Activated CD4-positive, alpha-beta T cell treated with anti-CD3 and anti-CD28 coated beads, Interleukin-2, amount 10 ng/mL, durations not matched to agents 24 days and 14 days (primary cell): ENCODE measurements at places on chromosomes 13 and 19.
A peak's percentile ranks its signal among the peaks of the same experiment; 100 is the strongest.

DNA sequence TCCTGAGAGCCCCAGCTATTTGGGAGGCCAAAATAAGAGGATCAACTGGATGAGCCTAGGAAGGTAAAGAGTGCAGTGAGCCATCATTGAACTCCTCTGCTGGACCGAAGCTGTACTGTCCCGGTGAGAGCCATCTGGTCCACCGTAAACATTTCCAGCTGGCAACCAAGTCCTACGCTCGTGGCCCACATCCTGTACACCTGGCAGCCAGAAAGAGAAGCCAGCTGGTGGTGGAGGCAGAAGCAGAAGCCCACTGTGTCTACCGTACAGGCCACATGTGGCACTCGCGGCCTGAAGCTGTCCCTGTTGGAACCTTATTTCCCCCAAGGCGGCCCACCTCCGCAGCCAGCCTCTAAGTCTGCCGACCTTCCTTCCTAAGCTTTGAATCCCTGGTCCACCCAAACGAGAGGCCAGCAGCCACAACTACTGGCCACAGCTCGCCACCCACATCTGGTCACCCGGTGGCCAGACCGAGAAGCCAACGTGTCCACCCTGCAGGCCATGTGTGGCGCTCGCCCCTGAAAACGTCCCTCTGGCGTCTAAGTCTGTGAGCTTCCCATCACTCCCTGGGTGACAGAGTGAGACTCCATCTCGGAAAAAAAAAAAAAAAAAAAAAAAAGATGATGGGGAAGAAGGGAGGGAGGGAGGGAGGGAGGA lies 14.2 kb upstream of the ZNF91 start:
- DNase-seq = no peak

GRCh38 chr13:78868991-78869390 lies 210.0 kb upstream of the OBI1 start:
- no peak for DNase-seq

GRCh38 chr13:29595380-29596063 lies at the start of gene SLC7A1:
SLC7A1 (minus strand) TSS chr13:29595688; CDS start chr13:29536188, 59,500 bp downstream.
- DNase-seq = peak; percentile 97

DNA sequence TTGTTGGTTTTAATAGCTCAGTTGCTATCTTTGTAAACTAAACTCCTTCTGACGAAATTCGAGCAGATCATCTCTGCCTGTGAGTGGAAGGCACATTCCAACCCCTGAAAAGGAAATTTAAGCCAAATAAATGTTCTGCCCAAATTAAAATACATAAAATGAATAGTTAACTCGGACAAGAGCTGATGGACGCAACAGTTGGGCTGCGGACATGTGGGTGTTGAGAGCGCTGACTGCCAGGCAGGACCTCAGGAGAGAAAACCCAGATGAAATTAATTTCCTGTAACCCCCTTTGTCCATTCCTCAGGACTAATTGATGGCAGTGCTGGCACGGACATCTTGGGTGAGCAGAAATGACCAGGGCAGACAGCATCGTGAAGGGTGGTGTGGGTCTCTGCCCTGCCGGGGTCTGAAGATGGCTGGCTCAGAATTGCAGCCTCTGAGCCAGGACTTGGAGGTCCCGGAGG lies 86.5 kb downstream of the TSHZ3 start:
- no peak for DNase-seq

- no peak for DNase-seq
Measured at GRCh38 chr13:34246511-34246910, 428.6 kb downstream of the RFC3 start.

DNA sequence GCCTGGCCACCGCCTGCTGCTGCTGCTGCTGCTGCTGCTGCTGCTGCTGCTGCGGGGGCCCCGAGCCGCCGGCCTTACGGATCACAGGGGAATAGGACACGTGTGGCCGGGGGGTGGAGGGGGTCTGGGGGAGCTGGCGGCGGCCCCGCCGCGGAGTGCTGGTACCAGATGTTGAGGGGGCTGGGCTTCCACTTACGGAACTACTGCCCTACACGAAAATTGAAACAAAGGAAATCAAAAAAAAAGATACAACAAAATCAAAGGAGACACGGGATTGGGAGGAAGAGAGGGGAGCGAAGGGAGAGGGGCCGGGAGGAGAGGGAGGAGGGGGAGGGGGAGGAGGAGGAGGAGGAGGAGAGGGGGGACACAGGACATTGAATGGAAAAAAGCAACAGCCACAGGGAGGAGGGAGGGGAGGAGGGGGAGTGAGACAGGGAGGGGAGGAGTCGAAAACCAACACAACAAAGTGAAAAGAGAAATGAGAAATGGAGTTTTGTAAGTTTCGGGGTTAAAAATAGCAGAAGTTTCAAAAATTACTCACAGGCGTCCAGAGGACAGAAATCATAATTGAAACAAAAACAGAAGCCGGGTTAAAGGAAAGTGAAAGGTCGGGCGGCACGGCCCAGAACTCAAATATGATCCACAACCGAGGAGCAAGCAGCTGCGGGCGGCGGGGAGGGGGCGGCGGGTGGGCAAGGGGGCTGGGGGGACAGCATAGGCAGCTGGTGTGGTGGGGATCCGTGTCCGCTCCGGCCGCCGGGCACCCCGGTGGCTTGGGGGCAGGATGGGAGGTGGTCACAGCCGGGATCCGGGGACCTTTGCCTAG lies 57.8 kb downstream of the IER2 start:
- DNase-seq = peak; percentile 87

DNA sequence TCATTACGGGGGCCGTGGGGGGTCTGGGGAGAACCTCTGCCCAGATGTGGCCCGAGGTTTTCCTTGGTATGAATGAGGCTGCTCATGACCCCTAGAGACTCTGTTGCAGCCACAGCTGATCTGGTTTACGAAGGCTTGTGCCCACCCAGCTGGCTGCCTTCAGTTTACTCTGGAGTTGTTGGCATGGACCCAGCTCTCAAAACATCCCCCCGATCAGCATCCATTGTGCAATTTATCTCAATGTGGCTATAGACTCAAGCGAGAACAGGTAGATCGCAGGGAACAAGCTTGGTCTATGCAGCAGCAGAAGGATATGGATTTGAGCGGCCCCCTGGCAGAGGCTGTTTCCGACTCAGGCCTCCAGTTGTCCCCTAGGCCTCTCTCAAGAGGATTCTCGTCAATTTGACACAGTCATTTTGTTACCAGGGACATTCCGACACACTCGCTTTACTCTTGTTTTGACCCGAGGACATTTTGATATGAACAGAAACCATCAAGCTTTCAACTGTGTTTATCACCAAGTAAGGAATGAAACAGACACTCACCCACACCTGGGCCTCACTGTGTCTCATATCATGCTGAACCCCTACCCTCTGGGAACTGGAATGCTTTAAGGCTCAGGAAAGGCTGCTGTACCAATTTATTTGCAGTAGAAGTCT lies 161.5 kb downstream of the KATNAL1 start:
- DNase-seq = peak; percentile 66

DNA sequence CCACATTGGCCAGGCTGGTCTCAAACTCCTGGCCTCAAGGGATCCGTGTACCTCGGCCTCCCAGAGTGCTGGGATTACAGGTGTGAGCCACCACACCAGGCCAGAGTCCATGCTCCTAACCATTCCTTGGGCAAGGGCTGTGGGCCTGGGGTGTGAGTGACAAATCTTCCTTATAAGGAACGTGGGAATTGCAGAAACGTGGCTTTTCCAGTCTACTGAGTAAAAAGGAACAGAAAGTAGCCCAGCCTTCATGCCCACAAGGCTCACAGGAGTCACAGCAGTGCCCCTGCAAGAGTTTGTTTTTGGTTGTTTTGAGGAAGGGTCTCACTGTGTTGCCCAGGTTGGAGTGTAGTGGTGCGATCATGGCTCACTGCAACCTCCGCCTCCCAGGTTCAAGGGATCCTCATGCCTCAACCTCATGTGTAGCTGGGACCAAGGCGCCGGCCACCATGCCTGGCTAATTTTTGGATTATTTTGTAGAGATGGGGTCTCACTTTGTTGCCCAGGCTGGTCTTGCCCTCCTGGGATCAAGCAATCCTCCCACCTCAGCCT lies 5.1 kb downstream of the MYPOP start:
- DNase-seq = no peak

DNA sequence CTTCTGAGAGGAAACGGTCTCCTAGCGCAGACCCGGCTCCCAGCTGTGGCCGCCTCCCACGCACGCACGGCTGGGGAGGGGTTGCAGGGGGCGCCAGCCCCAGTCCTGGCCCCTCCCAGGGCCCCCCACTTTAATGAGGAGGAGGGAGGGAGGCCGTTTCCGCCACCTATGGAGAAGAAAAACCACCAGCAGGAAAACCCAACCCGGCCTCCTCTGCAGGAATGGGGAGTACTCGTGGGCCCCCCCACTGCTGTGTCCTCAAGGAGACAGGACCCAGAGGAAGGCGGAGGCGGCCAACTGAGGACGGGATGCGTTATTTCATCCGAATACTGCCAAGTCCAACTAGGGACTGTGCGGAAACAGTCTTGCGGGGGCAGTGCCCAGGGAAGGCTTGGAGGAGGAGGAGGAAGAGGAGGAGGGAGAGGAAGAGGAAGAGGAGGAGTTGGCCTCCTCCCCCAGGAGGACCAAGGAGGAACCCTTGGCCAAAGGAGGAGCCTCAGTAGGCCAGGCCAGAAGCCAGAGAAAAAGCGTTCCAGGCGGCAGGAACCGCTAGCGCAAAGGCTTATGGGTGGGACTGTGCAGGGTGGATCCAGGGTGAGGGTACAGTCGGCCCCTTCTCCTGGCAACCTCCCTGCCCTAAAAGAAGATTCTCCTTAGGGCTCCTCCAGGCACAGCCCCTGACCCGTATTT lies 3.9 kb upstream of the SSBP4 start:
- peak; percentile 67 for DNase-seq

GRCh38 chr19:5674714-5675113 lies 5.6 kb downstream of the MICOS13 start:
- no peak for DNase-seq

- peak; percentile 72 for DNase-seq
Measured at GRCh38 chr19:50003810-50004419, 21.3 kb downstream of the VRK3 start.

GRCh38 chr13:39516096-39516495 lies 86.9 kb downstream of the LHFPL6 start:
- DNase-seq = no peak

- no peak for DNase-seq
Measured at GRCh38 chr19:30842926-30843325, 470.7 kb downstream of the ZNF536 start.

- DNase-seq = peak; percentile 98
Measured at GRCh38 chr19:2328401-2329148, at the start of the genes LSM7 and SPPL2B. LSM7 (minus strand) TSS chr19:2328586; CDS start chr19:2328566, 20 bp downstream. SPPL2B (plus strand) TSS chr19:2328684; CDS start chr19:2328710, 26 bp downstream.

GRCh38 chr19:39136225-39136940 lies 10.8 kb downstream of the PAK4 start:
- DNase-seq = no peak

DNA sequence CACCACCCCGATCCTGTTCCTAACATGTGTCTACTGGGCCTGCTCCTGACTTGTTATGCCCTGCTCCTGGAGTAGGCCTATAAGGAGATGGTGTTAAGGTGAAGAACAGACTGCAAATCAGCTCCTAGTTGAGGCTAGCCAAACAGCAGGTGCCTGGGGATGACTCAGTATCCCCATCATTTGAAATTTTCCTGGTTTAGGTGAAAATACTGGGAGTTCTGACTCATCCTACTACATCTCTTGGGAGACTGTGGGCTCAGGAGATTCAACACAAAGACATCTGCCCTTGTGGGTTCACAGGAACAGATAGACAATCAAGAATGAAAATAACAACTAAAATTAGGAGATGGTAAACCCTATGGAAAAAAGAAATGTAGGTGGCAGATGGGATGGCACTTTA lies 41.2 kb downstream of the BRD4 start:
- no peak for DNase-seq

GRCh38 chr19:718991-719512 lies 10.3 kb downstream of the PALM start:
- DNase-seq = no peak

DNA sequence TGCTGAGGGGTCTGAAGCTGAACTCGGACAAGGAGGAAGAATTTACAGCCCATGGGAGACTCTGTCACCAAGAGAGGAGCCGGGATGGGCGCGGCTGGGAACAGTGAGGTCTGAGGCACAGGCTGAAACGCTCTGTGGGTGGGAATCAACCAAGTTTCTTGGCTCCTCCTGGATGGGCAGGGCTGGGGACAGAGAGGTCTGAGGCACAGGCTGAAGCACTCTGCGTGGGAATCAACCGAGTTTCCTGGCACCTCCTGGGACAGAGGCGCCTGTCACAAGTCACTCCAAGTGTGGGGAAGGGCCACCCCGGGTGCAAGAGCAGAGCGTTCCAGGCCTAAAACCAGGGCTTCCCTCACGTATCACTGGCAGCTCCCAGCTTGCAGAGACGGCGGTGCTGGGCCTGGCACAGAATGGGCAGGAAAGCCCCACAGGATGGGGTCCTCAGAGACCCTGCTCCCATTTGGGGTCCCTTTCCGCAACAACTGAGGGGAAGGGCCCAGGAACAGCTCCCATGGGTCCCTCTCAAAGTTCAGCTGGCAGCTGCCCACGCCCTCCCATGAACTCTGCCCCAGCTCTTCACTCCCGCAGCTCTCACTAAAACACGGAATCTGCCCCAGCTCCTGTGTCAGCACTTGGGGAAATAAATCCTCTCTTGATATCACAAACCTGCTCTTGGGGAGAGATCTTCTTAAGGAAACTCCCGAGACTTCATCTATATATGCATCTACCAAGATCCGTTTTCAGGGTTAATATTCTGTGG lies 18.5 kb downstream of the AP3D1 start:
- no peak for DNase-seq

DNA sequence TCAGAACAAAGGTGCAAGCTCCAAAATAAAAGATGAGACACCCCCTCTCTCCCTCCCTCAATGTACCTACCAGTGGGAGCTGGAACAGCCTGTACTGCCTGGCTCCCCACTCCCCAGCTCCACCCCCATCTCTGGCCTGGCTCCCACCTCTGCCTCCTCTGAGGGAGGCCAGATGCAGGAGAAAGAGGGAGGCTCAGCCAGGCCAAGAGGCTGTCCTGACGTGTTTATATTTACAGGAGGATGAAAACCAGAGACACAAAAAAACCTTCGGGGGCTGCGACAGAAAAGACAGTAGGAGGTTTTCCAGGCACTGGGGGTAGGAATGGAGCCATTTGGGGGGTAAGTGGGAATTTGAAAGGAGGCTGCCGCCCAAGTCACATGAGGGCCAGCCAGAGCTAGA lies 19.7 kb downstream of the ARHGEF18 start:
- no peak for DNase-seq

GRCh38 chr13:91539286-91540157 lies 141.1 kb downstream of the GPC5 start:
- DNase-seq = no peak

- no peak for DNase-seq
Measured at GRCh38 chr19:8680676-8681344, 17.8 kb downstream of the ACTL9 start.

GRCh38 chr19:36488846-36489117 lies 579 bp downstream of the ZNF566 start:
- no peak for DNase-seq

- peak; percentile 72 for DNase-seq
Measured at GRCh38 chr19:13959962-13960862, 7.9 kb downstream of the DCAF15 start.

DNA sequence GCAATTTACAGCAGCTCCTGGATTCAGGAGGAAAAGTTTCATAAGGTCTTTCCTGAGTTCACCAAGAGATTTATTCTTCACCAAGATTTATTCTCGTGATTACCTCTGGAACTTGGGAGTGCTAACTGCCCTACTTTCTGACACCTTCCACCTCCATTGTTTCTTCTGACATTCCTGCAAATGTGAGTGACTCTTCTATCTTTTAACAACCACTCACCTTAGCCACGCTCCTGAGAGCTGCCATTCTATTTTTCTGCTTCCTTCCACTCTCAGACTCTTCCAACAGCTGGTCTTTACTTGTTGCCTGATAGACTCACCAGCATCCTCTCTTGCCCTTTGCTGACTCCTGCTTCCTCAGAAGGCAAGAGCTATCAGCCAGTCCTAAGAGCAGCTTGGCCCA lies 11.5 kb upstream of the CBY2 start:
- no peak for DNase-seq
